ENCODE measurements at places on chromosomes 16 and 17.
A peak's percentile ranks its signal among the peaks of the same experiment; 100 is the strongest.

GRCh38 chr17:37694734-37695133 lies 50.1 kb downstream of the HNF1B start:
- H3K27ac ChIP-seq: no peak overlapping the region
- H3K36me3 ChIP-seq: no peaks in the 10 kb centered on the region
- peaks cover 9% of the 10 kb centered on the region for H3K4me1 ChIP-seq
- no peak for ATAC-seq
- peaks cover 15% of the 10 kb centered on the region for H3K27me3 ChIP-seq

DNA sequence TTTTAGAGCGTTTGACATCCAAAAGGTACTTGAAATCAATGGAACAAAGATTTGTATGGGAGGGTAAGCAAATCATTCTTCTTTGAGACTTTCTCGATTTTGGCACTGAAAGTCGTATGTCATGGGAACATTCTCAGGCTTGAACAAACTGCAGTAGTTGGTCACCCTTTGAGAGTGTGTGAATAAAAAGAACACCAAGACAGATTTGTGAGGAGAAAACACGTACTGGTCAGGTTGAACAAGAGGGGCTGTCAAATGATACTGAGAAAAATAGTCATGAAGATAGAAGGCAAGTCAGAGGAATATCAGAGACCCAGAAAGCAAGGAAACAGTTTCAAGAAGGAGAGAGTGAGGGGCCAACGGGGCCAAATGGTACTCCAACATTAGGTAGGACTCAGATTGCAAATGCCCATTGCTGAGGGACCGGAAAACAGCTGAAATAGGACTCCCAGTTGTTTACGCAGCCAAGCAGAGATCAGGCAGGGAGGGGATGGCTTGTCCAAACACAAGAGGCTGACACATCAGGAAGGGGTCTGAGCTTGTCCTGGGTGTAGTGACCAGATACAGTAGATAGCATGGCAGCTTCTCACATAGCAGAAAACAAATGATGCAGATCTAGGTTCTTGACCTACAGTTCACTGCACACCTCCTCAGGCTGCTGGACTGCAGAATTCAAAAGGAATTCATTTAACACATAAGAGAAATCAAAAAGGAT lies 74.5 kb upstream of the MYOCD start:
- H3K4me3 ChIP-seq: no peak overlapping the region
- no peaks in the 10 kb centered on the region for H3K36me3 ChIP-seq
- H3K27ac ChIP-seq: no peak overlapping the region

DNA sequence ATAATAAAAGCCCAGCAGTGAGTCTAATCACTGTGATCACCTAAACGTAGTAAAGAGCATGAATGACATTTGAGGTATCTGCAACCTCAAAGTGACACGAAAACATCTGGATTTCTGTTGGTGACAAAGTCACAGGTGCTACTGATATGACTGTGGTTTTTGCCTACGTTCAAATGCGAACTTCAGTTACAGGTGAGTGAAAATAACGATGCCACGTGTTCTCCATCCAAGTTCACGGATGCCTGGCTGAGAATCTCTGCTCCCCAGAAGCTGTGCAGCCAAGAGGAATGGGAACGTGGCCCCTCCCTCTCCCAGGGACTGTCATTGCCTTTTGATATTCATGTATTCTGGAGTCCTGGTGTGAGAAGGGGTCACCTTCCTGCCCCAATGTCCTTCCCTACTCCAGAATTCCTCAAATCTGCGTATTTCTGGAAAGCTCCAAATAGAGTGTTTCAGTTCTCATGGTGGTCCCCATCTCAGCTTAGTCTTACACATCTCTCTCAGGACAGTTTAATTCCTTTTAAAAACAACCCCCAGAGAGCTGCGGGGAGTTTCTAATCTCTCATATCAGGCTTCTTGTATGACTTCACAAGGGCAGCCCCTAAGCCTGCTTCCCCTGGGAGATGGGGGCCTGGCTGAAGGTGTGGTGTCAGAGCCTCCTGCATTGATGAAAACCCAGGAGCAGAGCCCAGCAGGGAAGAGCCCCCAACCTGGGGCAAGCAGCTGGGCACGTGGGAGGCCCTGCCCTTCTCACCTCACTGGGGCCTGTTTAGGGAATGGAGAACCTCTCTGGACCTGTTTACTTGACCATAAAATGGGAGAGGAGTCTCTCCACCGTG lies 25.8 kb downstream of the PIK3R5 start:
- H3K36me3 ChIP-seq: peaks cover 73% of the 10 kb centered on the region
- H3K4me1 ChIP-seq: peaks cover 44% of the 10 kb centered on the region
- peak overlapping the region; percentile 96 for H3K27ac ChIP-seq
- ATAC-seq: peak; percentile 60
- H3K4me3 ChIP-seq: peak overlapping the region; percentile 75
- no peaks in the 10 kb centered on the region for H3K27me3 ChIP-seq

- peaks cover 5% of the 10 kb centered on the region for H3K27me3 ChIP-seq
- no peak for ATAC-seq
- no peaks in the 10 kb centered on the region for H3K4me1 ChIP-seq
- H3K36me3 ChIP-seq: no peaks in the 10 kb centered on the region
- no peak overlapping the region for H3K4me3 ChIP-seq
These were observed 256.3 kb upstream of the ZFHX3 start for GRCh38 chr16:73304008-73304774.

GRCh38 chr17:17496189-17497064 lies at the start of gene RASD1:
RASD1 (minus strand) TSS chr17:17496395; CDS start chr17:17496181, 214 bp downstream.
- H3K27ac ChIP-seq: no peak within 1 kb of the TSS
- peaks cover 15% of the 10 kb centered on the region for H3K36me3 ChIP-seq
- ATAC-seq: peak; percentile 91
- peak within 1 kb of the TSS; percentile 82 for H3K4me3 ChIP-seq

GRCh38 chr17:5864741-5865657 lies 205.2 kb upstream of the WSCD1 start:
- H3K4me3 ChIP-seq: no peak overlapping the region
- ATAC-seq: no peak
- H3K27ac ChIP-seq: no peak overlapping the region
- no peaks in the 10 kb centered on the region for H3K4me1 ChIP-seq
- H3K36me3 ChIP-seq: no peaks in the 10 kb centered on the region

- no peak for ATAC-seq
- H3K36me3 ChIP-seq: no peaks in the 10 kb centered on the region
- no peak overlapping the region for H3K4me3 ChIP-seq
- no peak overlapping the region for H3K27ac ChIP-seq
- H3K4me1 ChIP-seq: no peaks in the 10 kb centered on the region
These were observed 17.6 kb downstream of the RCVRN start for GRCh38 chr17:9887508-9887907.

GRCh38 chr17:42527932-42528331 lies 8.1 kb upstream of the NAGLU start:
- no peak overlapping the region for H3K4me3 ChIP-seq
- no peaks in the 10 kb centered on the region for H3K27me3 ChIP-seq
- H3K36me3 ChIP-seq: no peaks in the 10 kb centered on the region
- peaks cover 10% of the 10 kb centered on the region for H3K4me1 ChIP-seq
- ATAC-seq: no peak

DNA sequence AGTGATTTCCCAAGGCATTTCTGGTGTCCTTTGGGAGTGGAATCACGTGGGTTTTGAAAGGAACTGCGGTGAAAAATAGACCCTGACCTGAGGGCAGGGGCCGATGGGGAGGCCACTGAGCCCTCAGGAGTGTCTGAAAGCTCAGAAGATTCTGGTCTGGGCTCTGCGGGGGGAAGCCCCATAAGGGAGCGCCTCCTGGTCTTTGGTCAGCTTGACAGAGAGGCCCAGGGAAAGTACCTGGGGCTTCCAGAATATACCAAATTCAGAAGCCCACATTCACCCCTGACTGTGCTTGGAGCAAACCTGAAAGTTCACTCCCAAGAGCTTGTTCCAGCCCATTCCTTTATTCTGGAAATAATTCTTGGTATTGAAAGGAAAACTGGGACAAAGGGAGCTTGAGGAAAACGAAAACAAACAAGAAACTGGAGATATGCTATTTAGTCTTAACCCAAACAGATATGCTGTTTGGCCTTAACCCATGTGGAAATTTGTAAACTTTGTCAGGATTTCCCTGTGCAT lies 23.2 kb upstream of the NAGLU start:
- no peaks in the 10 kb centered on the region for H3K27me3 ChIP-seq
- peaks cover 6% of the 10 kb centered on the region for H3K4me1 ChIP-seq
- H3K4me3 ChIP-seq: no peak overlapping the region
- peak; percentile 52 for ATAC-seq
- no peak overlapping the region for H3K27ac ChIP-seq

DNA sequence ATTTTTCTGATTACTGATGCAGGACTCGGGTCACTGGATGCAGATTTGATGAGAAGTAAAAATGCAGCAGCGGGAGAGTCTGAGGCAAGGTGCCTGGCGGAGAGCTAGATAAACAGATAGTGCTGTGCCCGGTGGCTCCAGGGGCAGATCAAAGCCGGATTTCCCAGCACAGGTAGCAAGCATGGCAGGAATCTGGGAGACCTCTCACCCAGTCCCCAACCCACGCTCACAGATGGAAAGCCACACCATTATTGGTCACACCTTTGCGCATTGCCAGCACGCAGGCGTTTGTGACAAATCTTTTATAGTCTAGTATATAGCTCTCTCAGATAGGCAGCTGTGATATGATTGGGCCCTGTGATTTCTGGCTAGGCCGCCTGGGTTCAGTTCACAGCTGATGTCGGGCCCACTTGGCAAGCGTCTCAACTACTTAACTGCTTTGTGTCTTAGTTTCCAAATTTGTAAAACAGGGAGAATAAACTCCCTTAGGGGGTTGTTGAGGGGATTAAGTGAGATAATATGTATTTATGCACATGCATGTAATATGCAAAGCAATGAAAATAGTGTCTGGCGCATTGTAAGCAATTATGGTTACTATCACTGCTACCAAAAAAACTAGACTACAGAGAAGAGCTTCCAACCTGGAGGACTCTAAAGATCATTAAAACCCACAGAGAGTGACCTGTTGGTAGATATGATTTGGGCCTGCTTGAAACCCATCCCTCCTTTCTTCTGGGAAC lies 42.0 kb upstream of the NFAT5 start:
- H3K4me3 ChIP-seq: no peak overlapping the region
- no peak overlapping the region for H3K27ac ChIP-seq
- H3K27me3 ChIP-seq: no peaks in the 10 kb centered on the region
- ATAC-seq: no peak
- H3K36me3 ChIP-seq: no peaks in the 10 kb centered on the region

- H3K4me3 ChIP-seq: no peak within 1 kb of the TSS
- H3K27me3 ChIP-seq: peaks cover 44% of the 10 kb centered on the region
- H3K4me1 ChIP-seq: no peaks in the 10 kb centered on the region
These were observed at the start of gene KRTAP2-3 for GRCh38 chr17:41060052-41060604. KRTAP2-3 (minus strand) TSS chr17:41060114; CDS start chr17:41060050, 64 bp downstream.

DNA sequence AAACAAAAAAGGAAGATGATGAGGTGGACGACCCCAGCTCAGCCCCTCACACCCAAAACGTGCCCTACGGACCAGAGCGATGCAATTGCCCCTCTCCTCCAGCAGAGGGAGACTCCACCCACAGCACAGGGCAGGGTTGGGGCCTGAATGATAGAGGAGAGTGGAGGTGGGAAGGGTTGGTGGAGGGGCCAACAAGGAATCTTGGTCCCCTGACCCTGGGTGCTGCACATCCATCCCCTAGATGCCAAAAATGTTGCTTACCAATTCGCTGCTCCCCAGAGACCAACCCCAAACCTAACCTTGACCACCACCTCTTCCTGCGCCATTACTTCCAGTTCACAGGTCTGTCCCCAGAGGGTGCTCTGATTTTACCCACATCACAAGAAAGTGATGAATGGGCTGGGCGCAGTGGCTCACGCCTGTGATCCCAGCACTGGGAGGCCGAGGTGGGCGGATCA lies 12.9 kb downstream of the P2RX5 start:
- no peaks in the 10 kb centered on the region for H3K27me3 ChIP-seq
- no peak overlapping the region for H3K4me3 ChIP-seq
- H3K27ac ChIP-seq: no peak overlapping the region
- no peaks in the 10 kb centered on the region for H3K36me3 ChIP-seq
- peak; percentile 92 for ATAC-seq

DNA sequence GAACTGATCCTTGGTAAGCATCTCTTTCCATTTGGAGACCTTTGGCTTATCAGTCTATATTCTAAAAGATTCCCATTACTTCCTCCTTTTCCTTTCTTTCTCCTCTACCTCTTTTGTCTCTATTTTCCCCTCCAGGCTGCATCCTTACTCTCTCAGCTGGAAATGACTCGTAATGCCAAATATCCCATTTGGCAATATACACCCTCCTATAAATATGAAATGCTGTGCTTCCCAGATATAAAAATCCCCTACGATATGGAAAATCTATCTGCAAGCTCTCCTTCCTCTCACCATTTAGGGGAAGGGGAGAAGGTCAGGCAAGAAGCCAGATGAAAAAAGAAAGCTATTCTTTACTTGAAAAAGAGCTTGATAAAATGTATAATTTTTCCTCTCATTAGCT lies 39.9 kb downstream of the XPO6 start:
- H3K4me3 ChIP-seq: no peak overlapping the region
- peaks cover 97% of the 10 kb centered on the region for H3K36me3 ChIP-seq
- no peaks in the 10 kb centered on the region for H3K27me3 ChIP-seq
- ATAC-seq: no peak
- H3K4me1 ChIP-seq: peaks cover 49% of the 10 kb centered on the region
- peak overlapping the region; percentile 74 for H3K27ac ChIP-seq

GRCh38 chr16:22970209-22970865 lies 156.4 kb downstream of the HS3ST2 start:
- H3K4me1 ChIP-seq: no peaks in the 10 kb centered on the region
- no peak for ATAC-seq
- H3K36me3 ChIP-seq: no peaks in the 10 kb centered on the region
- H3K27ac ChIP-seq: no peak overlapping the region
- H3K27me3 ChIP-seq: peaks cover 40% of the 10 kb centered on the region
- H3K4me3 ChIP-seq: no peak overlapping the region

DNA sequence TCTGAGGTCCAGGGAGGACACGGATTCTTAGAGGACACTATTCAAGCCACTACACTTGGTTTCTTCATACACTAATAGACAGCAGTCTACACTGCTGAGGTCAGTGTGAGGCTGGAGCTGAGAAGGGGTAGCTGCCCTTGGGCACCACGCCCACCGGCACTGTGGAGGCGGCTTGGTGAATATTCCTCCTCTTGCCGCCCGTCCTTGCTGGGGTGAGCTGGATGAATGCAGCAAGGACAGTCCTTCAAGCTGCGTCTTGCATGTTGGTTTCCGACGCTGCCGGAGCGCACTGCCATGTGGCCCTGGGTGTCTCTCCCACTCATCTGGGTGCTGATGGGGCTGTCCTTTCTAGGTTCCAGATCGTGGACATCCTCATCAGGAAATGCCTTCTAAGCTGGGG lies 2.6 kb downstream of the ZNF205 start:
- no peak overlapping the region for H3K4me3 ChIP-seq
- no peaks in the 10 kb centered on the region for H3K4me1 ChIP-seq
- no peaks in the 10 kb centered on the region for H3K36me3 ChIP-seq
- no peak for ATAC-seq
- H3K27ac ChIP-seq: no peak overlapping the region
- peaks cover 4% of the 10 kb centered on the region for H3K27me3 ChIP-seq

DNA sequence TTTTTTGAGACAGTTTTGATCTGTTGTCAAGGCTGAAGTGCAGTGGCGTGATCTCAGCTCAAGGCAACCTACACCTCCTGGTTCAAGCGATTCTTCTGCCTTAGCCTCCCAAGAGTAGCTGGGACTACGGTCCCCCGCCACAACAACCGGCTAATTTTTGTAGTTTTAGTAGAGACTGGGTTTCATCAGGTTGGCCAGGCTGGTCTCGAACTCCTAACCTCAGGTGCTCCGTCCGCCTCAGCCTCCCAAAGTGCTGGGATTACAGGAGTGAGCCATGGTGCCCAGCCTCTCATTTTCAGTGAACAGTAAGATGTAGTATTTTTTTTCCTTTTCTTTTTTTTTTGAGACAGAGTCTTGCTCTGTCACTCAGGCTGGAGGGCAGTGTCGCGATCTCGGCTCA lies 7.8 kb downstream of the SUMO2 start:
- H3K4me3 ChIP-seq: no peak overlapping the region
- H3K4me1 ChIP-seq: peaks cover 4% of the 10 kb centered on the region
- no peak overlapping the region for H3K27ac ChIP-seq
- H3K36me3 ChIP-seq: peaks cover 100% of the 10 kb centered on the region
- no peak for ATAC-seq

Measured in activated T-helper 17 cell treated with anti-CD3 and anti-CD28 coated beads, Interleukin-2, amount 50 U/mL, for 72 hours (primary cell).